ENCODE measurements at places on chromosomes 6 and 20.

DNA sequence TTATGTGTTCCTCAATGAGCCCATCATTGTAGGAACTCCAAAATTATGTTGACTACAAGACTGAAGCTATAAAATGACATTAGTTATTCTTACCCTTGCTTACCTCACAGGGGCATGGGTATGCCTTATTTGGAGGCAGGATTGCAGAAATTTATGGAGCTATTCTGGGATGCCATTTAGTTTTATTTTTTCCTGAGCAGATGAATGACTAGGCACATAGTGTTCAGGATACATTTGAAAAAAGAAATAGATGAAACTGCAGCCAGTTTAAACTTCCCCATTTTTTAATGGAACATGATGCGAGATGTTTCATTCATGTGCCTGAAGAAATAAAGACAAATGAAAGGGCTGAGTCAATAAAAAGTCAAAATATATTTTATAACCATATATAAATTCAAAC is 399.2 kb upstream of the JAG1 start:
- DNase-seq = no peak

- no peak for DNase-seq
Measured at GRCh38 chr20:57395111-57395966, 4.1 kb downstream of the RBM38 start.

DNA sequence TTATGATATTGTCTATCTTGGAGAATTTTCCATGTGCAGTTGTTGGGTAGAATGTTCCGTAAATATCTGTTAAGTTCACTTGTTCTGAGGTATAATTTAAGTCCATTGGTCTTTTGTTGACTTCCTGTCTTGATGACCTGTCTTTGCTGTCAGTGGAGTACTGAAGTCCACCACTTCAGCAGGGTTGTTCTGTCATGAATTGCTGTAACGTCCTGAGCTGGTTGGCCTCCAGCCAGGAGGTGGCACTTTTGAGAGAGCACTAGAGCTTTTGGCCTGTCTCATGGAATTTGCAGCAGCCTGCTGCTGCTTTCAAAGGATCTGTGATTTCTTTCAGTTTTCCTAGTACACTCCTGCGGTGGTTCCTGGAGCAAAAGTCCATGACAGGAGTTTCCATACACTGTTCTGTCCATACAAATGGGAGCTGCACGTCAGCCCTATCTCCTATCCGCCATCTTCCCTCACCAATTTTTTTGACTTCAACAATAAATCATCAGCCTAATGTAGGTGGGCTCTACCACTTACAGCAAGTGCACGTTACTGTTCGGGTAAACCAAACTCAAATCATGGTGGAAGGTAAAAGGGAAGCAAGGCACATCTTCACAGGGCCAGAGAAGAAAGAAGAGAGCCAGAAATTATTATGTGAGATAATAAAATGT is 46.9 kb upstream of the TRERF1 start:
- no peak for DNase-seq

GRCh38 chr6:26311385-26312095 is 53.5 kb upstream of the BTN3A2 start:
- no peak for DNase-seq
